ENCODE measurements at places on chromosomes 7 and 10.

DNA sequence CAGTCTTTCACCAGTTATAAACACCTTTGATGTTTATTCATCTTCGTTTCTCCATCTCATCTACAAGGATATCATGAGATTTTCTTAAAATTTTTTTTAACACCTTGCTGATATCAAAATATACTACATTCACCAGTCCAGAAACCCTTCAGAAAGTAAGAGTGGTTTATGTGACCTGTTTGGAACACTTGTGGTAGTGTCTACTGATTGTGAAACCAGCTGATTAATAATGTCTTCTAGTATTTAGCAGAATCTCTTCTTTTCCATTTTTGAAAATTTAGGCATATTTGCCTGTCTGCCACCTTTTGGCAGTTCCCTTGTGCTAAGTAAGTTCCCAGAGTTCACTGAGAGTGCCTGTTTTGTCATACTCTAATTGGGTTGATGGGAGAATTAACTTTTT lies 18.5 kb downstream of the DLD start:
- no peak for DNase-seq

DNA sequence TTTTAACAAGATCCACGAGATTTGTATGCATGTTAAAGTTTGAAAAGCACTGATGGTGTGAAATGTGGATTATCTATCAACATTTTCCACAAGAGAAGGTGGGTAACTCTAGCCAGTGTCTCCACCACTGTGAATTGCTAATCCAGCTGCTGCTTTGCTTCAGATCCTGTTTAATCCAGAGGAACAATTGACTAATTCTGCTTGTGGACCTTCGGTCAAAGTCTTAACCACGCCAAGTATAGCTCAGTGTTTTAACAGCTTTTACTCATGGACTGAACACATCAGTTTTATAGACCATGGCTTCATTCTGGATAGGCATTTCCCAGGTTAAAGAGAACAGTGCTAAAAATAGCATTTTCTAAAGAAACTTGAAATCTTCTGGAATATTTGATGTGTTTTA lies 23.5 kb downstream of the ADK start:
- peak; percentile 43 for DNase-seq

DNA sequence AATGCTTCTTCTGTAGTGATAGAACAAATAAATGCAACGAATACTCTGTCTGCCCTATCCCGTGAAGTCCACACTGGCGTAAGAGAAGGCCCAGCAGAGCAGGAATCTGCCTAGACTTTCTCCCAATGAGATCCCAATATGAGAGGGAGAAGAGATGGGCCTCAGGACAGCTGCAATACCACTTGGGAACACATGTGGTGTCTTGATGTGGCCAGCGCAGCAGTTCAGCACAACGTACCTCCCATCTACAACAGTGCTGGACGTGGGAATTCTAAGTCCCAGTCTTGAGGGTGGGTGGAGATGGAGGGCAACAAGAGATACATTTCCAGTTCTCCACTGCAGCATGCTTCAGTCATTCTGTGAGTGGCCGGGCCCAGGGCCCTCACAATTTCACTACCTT lies 45.8 kb downstream of the FIGNL1 start:
- no peak for DNase-seq

DNA sequence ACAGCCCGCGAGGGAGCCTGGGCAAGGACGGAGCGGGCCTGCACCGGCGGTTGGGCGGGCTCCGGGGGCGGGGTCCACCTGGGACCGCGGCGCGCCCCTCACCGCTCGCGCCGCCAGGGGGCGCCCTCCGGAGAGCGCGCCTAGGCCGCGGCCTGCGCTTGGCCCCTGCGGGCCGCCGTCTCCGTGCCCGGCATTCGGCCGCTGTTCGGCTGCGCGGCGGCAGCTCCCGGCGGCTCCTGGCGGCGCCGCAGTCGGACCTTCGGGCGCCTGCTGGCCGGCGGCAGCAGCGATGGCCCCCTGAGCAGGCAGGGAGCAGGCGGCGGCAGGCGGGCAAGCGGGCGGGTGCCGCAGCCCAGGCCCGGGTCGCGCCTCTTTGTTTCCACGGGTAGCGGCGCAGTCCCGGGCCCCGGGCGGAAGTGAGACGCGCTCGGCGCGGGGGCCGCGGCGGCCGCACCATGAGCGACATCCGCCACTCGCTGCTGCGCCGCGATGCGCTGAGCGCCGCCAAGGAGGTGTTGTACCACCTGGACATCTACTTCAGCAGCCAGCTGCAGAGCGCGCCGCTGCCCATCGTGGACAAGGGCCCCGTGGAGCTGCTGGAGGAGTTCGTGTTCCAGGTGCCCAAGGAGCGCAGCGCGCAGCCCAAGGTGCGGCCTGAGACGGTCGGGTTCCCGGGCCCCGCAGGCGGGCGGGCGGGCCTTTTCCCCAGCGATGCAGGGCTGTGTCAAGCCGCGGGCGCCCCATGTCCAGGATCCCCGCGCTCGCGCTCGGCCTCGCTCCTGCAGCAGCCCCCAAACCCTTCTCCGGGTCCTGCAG lies at the start of gene INTS15:
Gene INTS15, plus strand, starts transcription at position 193 of the 816 bp plus-strand sequence. Its CDS starts 263 bp downstream, at position 456.
- DNase-seq: peak; percentile 55
